ENCODE measurements at places on chromosomes 11 and 22. TPM values are rescaled to one million over a fixed set of nuclear protein-coding genes. Genes with fewer than 3 reads are reported as not detected.

GRCh38 chr22:24516301-24516737 lies 21.2 kb downstream of the UPB1 start:
- DNase-seq: no peak

GRCh38 chr11:11313902-11314692 lies 39.0 kb downstream of the CSNK2A3 start:
- no peak for DNase-seq

DNA sequence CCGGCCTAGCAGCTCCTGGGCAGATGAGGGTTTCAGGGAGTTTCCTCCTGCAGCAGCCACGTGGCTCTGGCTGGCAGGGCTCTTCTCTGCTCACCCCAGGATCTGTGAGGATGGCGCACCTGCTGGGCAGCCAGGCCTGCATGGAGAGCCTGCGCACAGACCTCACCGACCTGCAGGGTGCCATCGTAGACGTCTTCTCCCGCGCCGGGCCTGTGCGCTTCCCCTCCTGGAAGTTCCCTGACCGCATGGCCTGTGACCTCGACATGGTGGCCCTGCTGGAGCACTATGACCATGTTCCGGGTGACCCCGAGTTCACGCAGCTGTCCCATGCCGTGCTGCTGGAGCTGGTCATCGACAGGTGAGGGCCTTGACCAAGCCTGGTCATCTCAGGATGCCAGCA lies 9.1 kb downstream of the CCDC157 start:
- DNase-seq: no peak

RNF215 gene
- 18.1 TPM for total RNA-seq
